Mesothelial cell of epicardium (in vitro differentiated cells): ENCODE measurements at places on chromosomes 2 and 18.

- no peak for DNase-seq
Measured at GRCh38 chr2:228283491-228284171, 102.1 kb upstream of the SPHKAP start.

GRCh38 chr2:158586491-158586890, 129.7 kb downstream of the PKP4 start:
- no peak for DNase-seq

DNA sequence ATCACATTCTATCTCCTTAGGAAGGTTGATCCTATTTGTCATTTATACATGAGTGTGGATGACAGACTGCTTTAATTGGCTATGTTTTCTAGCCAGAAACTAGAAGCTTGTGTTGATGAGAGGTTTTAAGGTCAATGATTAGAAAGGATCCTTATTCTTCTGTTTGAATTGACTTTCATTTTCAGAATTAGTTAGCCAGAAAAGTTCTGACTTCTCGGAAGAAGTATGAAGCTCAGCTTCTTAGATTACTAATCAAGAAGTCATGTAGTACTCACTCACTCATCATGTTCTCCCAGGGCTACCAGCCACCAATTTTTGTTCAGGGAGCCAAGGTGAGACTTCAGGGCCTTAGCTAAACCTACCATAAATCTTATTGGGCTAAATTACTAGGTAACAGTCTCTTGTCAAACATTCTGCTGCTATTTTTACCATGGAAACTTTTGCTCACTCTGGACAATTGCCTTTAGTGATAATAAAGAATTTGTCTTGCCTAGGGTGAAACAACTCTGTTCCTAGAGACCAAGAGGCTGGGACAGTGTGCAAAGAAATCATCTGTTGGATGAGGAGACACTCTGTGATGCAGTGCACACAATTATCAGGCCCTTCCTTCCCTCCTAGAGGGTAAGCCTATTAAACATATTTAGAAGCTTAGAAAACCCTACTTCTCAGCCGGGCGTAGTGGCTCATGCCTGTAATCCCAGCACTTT, 111.6 kb upstream of the DNMT3A start:
- DNase-seq: no peak

GRCh38 chr2:149050188-149050587, 11.7 kb downstream of the LYPD6B start:
- no peak for DNase-seq

- no peak for DNase-seq
Measured at GRCh38 chr2:139721411-139721995, 941.3 kb upstream of the NXPH2 start.

GRCh38 chr2:230873661-230874401, 9.1 kb downstream of the ITM2C start:
- no peak for DNase-seq

- no peak for DNase-seq
Measured at GRCh38 chr2:97957432-97958183, 38.1 kb downstream of the TMEM131 start.
